ENCODE measurements at places on chromosomes 13 and 19.

- no peaks in the 10 kb centered on the region for H3K27me3 ChIP-seq
- H3K27ac ChIP-seq: no peak overlapping the region
- H3K36me3 ChIP-seq: no peaks in the 10 kb centered on the region
- H3K4me3 ChIP-seq: no peak overlapping the region
Measured at GRCh38 chr13:77333594-77333993, 6.7 kb upstream of the MYCBP2 start.

DNA sequence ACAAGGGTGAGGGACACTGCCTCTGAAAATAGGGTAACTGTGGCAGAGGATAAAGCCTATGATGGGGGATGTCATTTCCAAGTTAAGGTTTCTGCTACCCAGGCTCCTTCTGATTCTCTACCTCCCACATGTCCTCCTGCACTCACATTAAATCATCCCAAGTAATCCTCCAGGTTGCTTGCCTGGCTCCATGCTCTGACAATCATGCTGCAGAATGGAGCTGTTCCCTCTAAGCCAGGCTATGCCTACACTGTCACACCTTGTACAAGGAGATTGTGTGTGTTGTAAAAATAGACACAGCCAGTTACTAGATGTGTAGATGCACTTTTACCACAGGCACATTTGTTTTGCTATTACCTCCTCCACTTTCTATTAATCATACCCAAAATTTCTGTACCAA is 8.0 kb downstream of the ZNF416 start:
- peaks cover 56% of the 10 kb centered on the region for H3K36me3 ChIP-seq
- no peak overlapping the region for H3K27ac ChIP-seq
- no peak overlapping the region for H3K4me3 ChIP-seq
- H3K4me1 ChIP-seq: no peaks in the 10 kb centered on the region
- no peaks in the 10 kb centered on the region for H3K27me3 ChIP-seq

DNA sequence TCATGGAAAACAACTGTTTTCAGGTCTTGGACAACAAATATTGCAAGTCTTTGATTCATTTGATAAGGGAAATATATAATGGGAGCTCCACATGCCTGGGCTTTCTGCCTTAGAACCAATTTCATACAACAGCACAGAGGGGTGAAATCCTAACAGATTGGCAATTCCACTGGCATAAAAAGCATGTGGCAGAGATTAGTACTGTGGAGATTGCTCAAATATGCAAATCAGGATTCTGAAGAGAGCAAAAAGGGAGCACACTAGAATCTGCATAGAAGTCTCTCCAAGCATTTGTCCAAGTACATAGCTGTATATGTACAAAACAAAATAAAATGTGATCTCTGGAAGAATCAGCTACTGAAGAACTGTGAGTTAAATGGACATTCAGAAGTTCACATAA is 312.9 kb upstream of the SLITRK5 start:
- H3K4me3 ChIP-seq: no peak overlapping the region
- H3K27ac ChIP-seq: no peak overlapping the region
- H3K27me3 ChIP-seq: no peaks in the 10 kb centered on the region
- H3K4me1 ChIP-seq: no peaks in the 10 kb centered on the region

GRCh38 chr13:29497137-29497654 is 98.3 kb downstream of the SLC7A1 start:
- no peak overlapping the region for H3K27ac ChIP-seq
- DNase-seq: no peak
- H3K36me3 ChIP-seq: no peaks in the 10 kb centered on the region
- H3K27me3 ChIP-seq: peaks cover 15% of the 10 kb centered on the region
- peaks cover 3% of the 10 kb centered on the region for H3K4me1 ChIP-seq

GRCh38 chr13:35365883-35366282 is 110.6 kb downstream of the MAB21L1 start:
- no peak overlapping the region for H3K4me3 ChIP-seq
- no peaks in the 10 kb centered on the region for H3K27me3 ChIP-seq
- H3K27ac ChIP-seq: no peak overlapping the region
- H3K36me3 ChIP-seq: no peaks in the 10 kb centered on the region

- no peaks in the 10 kb centered on the region for H3K36me3 ChIP-seq
- H3K27me3 ChIP-seq: peaks cover 4% of the 10 kb centered on the region
- no peak overlapping the region for H3K27ac ChIP-seq
- H3K4me1 ChIP-seq: peaks cover 16% of the 10 kb centered on the region
- DNase-seq: no peak
Measured at GRCh38 chr13:110949628-110950027, 34.8 kb upstream of the ANKRD10 start.

DNA sequence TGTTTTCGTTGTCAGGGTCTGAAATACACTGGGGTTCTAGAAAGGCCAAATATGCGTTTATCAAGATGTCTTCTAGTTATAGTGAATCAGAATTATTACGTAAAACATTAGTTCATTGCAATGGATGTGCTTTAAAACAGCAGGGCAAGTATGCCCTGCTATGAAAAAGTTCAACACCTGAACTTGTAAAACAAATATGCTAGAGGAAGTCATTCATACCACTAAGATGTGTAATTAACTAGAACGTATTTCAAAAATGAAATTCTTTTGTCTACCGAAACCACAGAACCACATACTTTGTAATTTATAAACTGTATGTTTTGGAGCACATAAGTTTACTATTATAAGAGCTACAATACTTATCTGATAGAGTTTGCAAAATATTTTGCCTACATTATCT is 266.2 kb downstream of the KCTD12 start:
- no peaks in the 10 kb centered on the region for H3K27me3 ChIP-seq
- no peak for DNase-seq
- no peaks in the 10 kb centered on the region for H3K4me1 ChIP-seq
- no peak overlapping the region for H3K27ac ChIP-seq

DNA sequence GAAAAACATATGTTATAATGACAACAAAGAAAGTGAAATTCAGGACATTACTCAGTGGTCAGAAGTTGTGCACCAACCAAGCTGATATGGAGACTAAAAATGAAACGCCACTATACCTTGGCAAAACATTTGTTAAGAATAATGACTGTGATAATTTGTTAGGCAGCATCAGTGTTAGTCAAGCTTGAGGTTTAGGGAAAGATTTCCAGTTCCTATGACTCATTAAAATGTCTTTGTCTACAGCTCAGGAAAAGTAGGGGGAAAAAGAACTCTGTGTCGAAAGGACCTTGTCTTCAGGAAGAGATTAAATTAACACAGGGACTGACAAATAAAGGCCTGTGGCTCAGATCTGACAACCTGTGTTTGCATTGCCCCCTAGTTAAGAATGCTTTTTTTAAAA is 764.1 kb upstream of the SLITRK6 start:
- no peaks in the 10 kb centered on the region for H3K4me1 ChIP-seq
- H3K27ac ChIP-seq: no peak overlapping the region
- no peak overlapping the region for H3K4me3 ChIP-seq
- H3K36me3 ChIP-seq: no peaks in the 10 kb centered on the region
- no peak for DNase-seq

DNA sequence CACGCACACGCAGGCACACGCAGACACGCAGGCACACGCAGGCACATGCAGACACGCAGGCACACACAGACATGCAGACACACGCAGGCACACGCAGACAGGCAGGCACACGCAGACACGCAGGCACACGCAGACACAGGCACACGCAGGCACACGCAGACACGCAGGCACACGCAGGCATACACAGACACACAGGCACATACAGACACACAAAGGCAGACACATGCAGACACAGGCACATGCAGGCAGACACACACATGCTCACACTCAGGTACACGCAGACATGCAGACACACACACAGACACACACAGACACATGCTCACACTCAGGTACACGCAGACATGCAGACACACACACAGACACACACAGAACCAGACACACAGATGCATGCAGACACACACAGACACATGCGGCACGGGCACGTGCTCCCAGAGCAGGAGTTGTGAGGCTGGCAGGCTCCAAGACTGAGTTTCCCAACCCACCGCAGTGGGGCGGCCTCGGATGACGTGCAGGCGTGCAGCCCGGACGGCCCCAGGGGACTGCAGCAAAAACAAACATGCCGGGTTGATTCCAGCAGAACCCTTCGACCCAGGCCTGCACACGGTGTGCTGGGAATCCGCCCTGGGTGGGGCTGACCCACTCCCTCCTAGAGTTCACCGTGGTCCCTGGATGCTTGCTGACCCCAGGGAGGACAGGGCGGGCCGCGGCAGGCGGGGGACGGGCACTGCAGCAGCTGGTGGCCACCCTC is 100.0 kb downstream of the GADD45B start:
- no peak for DNase-seq
- H3K4me1 ChIP-seq: no peaks in the 10 kb centered on the region
- H3K27me3 ChIP-seq: peaks cover 12% of the 10 kb centered on the region

GRCh38 chr13:53092931-53093330 is 64.3 kb downstream of the OLFM4 start:
- no peak overlapping the region for H3K4me3 ChIP-seq
- H3K27ac ChIP-seq: no peak overlapping the region
- no peak for DNase-seq
- H3K4me1 ChIP-seq: no peaks in the 10 kb centered on the region
- H3K27me3 ChIP-seq: no peaks in the 10 kb centered on the region
- H3K36me3 ChIP-seq: no peaks in the 10 kb centered on the region

DNA sequence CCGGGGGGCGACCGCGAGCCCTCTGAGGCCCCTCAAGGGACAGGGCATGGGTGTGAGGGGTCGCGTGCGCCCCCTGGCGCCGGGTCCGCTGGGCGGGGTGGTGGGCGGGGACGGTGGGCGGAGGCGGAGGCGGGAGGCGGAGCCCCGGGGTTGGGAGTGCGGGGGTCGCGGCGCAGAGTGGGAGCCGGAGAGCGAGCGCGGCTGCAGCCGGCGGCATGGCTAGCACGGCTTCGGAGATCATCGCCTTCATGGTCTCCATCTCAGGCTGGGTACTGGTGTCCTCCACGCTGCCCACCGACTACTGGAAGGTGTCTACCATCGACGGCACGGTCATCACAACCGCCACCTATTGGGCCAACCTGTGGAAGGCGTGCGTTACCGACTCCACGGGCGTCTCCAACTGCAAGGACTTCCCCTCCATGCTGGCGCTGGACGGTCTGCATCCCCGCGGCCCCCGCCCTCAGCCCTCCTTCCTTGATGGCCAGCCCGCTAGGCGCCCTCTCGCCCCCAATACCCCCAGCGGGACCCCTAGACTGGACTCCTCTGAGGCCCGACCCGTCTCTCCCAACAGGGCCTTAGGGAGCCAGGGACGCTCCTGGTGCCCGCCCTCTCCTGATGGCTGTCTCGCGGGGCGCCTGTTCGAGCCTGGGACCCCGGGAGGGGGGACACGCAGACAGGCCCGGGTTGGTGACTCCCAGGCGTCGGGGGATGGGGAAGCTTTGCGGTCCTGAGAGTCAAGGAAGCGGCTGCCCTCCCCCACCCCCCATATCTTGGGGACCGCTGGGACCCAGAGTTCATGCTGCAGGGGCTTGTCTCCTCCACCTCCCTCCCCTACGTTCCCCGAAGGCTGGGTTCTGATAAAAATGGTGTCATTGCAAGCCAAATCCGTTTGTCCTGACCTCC is at the start of gene CLDN10:
CLDN10 (plus strand) TSS at position 182 of the 903 bp plus-strand sequence; CDS start at position 216, 34 bp downstream.
- peaks cover 15% of the 10 kb centered on the region for H3K4me1 ChIP-seq
- no peaks in the 10 kb centered on the region for H3K36me3 ChIP-seq
- no peak within 1 kb of the TSS for H3K4me3 ChIP-seq
- peaks cover 49% of the 10 kb centered on the region for H3K27me3 ChIP-seq
- DNase-seq: peak; percentile 10
- H3K27ac ChIP-seq: no peak within 1 kb of the TSS

DNA sequence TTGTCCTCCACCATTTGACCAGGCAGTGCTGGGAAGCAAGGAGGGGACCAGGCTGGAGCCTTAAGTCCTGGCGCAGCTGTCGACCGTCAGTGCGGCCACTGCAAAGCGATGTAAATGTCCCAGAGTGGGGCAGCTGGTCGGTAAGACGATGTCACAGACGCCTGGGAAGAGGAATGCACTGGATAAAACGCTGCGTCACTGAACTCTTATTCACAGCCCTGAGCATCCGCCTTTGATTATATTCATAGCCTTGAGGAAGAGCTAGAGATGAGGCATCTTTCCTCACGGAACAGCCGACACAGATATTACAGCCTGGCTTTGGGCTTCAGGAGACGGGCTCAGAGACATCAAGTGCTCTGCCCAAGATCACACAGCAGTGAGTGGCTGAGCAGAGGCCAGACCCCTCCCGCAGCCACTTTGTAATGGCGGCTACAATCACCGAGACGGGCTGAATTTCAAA is 17.6 kb upstream of the TUBGCP3 start:
- no peaks in the 10 kb centered on the region for H3K36me3 ChIP-seq
- peaks cover 10% of the 10 kb centered on the region for H3K27me3 ChIP-seq
- H3K4me1 ChIP-seq: peaks cover 6% of the 10 kb centered on the region
- no peak for DNase-seq
- H3K27ac ChIP-seq: no peak overlapping the region

DNA sequence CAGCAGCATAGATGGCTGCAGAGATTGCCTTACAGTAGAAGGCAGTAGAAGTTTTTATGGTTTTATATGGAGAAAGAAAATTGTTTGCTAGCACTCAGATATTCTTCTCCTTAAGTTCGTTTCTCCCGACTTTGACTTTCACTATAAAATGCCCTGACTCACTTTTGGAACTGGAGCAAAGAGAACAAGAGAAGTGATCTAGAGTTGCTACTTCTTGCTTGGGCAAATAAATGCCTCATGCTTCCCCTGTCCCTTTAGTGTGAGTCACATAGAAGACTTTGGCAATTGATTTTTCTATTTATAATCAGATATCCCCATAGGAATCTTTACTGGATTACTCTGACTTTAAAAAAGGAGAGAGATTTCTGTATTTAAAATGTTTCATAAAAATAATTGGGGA is 46.9 kb downstream of the ITGBL1 start:
- no peak for DNase-seq
- H3K4me1 ChIP-seq: no peaks in the 10 kb centered on the region
- no peaks in the 10 kb centered on the region for H3K36me3 ChIP-seq
- H3K27me3 ChIP-seq: peaks cover 17% of the 10 kb centered on the region
- H3K4me3 ChIP-seq: no peak overlapping the region

DNA sequence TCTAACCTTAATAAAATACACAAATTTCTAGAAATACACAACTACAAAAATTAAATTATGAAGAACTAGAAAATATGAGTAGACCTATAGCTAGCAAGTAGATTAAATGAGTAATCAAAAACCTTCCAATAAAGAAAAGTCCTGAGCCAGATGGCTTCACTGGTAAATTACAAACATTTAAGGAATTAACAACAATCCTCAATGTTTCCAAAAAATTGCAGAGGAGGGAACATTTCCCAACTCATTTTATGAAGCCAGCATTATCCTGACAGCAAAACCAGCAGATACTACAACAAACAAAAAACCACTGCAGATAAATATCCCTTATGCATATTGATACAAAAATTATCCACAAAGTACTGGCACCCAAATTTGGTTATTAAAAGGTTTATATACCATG is 230.9 kb downstream of the COG6 start:
- peaks cover 10% of the 10 kb centered on the region for H3K36me3 ChIP-seq
- peaks cover under 1% of the 10 kb centered on the region for H3K27me3 ChIP-seq
- peaks cover under 1% of the 10 kb centered on the region for H3K4me1 ChIP-seq
- no peak overlapping the region for H3K27ac ChIP-seq

GRCh38 chr13:93771782-93772181 is 545.2 kb downstream of the GPC6 start:
- H3K4me3 ChIP-seq: no peak overlapping the region
- H3K27ac ChIP-seq: no peak overlapping the region
- H3K36me3 ChIP-seq: no peaks in the 10 kb centered on the region
- H3K27me3 ChIP-seq: no peaks in the 10 kb centered on the region
- DNase-seq: no peak

Data from activated CD8-positive, alpha-beta T cell treated with anti-CD3 and anti-CD28 coated beads for 36 hours (primary cell).